AG04450 (cell line): ENCODE measurements at places on chromosomes 7 and 10.

DNA sequence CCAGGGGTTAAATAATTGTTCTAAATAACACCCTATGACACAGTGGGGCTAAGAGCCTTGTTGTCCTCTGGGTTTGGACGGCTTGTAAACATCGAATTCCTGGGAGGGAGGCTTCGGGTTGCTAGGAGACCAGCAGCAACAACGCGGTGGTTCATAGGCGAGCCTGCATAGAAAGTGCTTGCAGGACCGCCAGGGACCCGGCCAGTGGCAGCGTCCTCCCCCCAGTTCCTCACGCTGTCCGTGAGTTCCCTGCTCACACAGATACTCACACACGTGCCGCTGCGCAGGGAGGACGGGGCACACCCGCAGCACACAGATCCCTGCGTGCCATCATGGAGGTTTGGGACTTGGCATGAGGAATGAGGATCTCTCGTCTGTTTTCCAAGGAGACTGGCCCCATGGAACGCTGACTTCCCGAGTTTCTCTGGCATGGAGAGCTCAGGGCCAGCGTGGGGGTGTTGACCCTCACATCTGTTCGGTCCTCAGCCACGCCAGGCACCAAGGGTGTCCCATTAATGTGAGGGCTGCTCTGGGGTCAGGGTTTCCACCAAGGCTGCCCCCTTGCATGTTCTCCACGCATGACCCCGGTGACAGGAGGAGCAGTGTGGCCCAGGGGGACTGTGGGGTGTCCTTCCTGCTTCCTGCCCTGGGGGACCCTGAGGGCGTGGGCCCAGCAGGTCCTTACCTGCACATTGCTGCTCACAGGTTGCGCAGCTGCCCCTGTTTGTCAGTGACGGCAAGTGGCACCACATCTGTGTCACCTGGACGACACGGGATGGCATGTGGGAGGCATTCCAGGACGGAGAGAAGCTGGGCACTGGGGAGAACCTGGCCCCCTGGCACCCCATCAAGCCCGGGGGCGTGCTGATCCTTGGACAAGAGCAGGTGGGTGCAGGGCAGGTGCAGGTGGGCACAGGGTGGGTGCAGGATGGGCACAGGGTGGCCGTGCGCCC, 9.7 kb downstream of the NPTX2 start:
- no peak for DNase-seq

DNA sequence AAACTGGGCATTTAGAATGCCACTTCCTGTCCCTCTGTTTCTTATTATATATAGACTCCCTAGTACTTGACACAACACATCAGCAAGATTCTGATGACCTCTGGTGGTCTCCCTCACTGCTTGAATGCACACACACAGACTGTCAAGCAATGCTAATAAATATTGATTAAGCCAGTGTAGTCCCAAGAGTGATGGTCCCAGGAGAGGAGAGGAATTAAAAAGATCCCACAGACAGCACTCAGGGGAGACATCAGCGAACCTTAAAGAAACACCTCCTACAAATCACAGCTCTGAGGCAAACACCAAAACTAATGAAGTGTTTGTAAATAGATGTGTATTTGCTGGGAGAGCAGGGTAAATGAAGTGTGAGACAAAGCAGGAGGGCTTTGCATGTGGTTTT, 1291.2 kb downstream of the XPNPEP1 start:
- no peak for DNase-seq

- no peak for DNase-seq
Measured at GRCh38 chr7:144784943-144785342, 50.9 kb downstream of the TPK1 start.

GRCh38 chr7:140284062-140284461, 107.3 kb upstream of the KDM7A start:
- no peak for DNase-seq

DNA sequence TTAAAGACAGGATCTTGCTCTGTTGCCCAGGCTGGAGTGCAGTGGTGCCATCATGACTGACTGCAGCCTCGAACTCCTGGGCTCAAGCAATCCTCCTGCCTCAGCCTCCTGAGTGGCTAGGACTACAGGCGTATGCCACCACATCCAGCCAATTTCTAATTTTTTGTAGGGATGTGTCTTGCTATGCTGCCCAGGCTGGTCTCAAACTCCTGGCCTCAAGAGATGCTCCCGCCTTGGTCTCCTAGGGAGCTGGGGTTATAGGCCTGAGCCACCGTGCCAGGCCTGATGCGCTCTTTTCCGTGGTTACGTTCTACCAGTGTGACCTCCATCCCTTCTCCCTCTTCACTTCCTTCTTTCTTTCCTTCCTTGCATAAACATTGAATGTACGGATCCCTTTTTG, 34.2 kb upstream of the IL15RA start:
- DNase-seq, result no peak

DNA sequence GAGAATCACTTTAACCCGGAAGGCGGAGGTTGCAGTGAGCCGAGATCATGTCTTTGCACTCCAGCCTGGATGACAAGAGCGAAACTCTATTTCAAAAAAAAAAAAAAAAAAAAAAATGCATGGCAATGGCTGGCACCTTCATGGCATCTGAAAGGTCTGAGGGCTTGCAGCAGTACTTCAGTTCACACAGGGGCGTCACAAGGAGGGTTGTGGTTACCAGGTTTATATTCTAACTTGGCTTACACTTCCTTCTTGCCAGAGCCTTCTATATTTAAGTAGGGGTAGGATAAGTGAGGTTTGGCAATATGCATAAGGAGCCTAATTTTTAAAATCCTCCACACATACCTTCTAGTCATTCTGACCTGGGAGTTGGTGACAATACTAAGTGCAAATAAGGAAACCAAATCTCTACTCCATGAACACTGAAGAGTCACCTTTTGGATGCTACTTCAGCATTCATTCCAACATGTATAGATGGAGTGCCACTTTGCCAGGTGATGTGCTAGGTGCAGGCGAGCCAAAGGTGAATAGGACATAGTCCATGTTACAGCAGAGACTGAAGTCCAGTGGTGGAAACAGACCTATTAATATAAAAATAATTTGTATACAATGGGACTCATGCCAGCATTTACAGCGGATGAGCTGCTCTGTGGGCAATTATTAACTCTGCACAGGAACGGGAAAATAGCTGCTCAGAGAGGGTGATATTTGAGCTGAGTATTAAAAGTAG, 57.8 kb upstream of the PDCD4 start:
- DNase-seq, result no peak

DNA sequence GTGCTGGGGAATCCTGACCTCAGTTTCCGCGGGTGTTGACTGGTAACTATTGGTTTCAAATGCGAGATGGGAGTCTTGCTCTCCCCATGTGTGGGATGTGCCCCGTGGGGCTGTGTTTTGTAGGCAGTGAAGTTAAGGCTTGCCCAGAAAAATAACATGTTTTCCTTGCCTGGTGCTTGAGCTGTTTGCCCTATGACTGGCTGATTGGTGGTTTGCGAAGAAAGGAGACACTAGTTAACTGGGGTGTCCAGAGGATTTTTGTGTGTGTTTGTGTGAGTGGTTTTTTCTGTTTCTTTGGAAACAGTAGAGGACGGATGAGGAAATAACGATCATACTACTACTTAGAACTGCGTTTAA, 61.9 kb downstream of the CREB5 start:
- DNase-seq, result no peak

GRCh38 chr7:5779141-5779540, 2.3 kb downstream of the RNF216 start:
- DNase-seq, result no peak

DNA sequence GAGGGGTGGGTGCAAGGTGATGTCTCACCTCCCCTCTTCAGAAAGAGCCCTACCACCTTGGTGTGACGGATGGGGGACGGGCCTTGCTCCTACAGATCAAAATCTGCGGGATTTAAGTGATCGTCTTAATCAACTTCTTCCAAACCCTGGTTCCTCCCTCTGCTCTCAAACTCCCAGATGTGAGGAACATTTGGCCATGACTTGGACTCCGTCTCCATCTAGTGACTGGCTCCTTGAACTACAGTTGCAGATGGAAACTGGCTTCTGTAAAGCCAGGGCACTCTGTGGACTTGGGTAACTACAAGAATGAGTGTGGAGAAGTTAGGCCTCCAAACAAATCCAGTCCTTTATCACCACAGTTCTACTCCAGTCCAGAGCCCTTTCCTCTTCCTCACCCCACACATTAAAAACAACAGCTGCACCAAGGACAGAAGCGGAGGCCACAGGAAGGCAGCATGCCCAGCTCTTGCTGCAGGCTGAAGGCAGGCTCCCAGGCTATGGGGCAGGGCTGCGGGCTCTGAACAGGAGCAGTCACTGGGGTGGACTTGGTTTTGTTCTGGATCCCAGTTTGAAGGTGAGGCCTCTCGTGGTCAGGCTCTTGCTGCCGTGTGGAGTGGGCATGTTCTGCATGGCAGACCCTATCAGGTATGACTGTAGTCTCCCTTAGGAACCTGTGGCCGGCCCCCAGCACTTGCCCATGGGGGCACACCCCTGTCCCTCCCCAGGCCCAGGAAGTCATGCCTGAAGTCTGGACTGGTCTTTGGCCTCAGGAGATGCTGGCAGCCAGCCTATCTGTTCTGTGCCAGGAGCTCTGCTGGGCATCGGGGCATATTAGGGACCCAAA, 79.4 kb downstream of the VWC2 start:
- no peak for DNase-seq

- no peak for DNase-seq
Measured at GRCh38 chr10:132739225-132739613, 46.7 kb downstream of the NKX6-2 start.

DNA sequence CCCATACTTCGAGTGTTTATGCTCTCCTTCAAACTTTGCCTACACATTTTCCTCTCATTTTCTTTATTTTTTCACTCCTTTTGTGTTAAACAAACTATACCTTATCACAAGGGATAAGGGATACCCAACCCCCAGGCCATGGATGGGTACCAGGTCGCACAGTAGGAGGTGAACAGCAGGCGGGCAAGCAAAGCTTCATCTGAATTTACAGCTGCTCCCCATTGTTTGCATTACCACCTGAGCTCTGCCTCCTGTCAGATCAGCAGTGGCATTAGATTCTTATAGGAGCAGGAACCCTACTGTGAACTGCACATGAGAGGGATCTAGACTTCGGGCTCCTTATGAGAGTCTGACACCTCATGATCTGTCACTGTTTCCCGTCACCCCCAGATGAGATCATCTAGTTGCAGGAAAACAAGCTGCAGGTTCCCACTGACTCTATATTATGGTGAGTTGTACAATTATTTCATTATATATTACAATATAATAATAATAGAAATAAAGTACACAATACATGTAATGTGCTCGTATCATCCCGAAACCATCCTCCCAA, 28.5 kb downstream of the ZC3HC1 start:
- DNase-seq, result no peak

DNA sequence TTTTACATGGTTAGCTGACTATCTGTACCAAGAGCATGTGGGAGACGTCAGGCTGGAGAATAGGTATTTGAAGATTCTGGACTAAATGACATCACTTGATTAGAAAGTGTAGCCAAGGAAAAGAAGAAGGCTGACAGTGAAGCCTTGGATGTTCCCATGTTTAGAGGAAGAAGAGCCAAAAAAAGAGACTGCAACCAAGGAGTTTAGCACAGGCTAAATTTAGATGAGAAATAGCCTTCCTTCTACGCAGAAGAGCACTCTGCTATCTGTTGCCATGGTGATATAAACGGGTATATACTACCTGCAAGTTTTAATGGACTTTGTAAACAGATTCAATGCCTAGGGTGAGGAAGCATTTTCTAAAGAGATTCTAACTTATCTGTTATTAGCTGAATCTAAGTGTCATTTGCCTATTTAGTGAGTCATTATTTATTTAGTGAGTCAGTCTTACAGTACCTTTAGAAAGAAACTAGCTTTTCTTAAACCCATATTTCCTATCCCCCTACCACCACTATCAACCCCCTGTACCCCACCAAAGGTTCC, 69.8 kb downstream of the CDK6 start:
- DNase-seq, result no peak

- DNase-seq, result no peak
Measured at GRCh38 chr7:100860702-100861615, 6.2 kb upstream of the TRIP6 start.

DNA sequence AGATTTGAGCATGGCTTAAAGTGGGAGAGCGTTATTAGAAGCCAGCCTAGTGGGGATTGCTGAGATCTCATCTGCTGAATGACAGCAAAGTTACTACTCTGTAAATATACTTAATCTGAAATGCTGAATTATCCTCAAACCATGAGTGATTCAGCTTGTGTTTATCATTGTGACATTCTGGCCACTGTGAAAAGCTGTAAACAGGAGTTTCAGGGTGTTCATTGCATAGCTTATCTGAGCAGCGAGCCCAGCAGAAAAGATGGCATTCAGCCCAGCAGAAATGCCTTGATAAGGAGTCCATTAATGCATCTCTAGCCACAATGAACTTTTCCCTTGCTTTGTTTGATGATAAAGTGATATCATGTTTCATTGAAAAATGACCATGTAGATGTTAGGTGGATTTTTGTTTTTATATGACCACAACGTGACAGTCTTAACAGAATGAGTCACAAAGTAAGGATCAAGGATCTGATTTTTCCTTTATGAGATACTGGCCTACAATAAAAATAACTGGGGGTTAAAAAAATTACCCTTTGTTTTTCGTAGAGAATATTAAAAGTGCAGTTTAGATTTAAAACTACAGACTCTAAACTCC, 7.8 kb downstream of the TES start:
- peak; percentile 85 for DNase-seq

DNA sequence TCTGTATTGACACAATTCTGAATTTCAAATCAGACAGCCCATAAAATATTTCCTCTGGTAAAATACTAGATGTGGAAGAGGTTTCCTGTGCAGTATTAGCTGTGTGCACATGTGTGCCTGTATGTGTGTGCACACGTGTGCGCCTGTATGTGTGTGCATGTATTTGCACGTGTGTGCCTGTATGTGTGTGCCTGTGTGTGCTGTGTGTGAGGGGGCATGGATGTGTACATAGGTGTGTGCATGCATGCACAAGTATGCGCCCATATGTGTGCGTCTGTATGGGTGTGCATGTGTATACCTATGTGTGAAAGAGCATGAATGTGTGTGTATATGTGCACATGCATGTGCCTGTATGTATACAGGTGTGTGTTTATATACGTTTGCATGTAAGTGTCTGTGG, 191.4 kb downstream of the KLF6 start:
- no peak for DNase-seq

- DNase-seq, result no peak
Measured at GRCh38 chr10:92699518-92700381, 10.0 kb downstream of the HHEX start.

GRCh38 chr7:12257582-12257981, 46.5 kb downstream of the TMEM106B start:
- DNase-seq, result no peak

DNA sequence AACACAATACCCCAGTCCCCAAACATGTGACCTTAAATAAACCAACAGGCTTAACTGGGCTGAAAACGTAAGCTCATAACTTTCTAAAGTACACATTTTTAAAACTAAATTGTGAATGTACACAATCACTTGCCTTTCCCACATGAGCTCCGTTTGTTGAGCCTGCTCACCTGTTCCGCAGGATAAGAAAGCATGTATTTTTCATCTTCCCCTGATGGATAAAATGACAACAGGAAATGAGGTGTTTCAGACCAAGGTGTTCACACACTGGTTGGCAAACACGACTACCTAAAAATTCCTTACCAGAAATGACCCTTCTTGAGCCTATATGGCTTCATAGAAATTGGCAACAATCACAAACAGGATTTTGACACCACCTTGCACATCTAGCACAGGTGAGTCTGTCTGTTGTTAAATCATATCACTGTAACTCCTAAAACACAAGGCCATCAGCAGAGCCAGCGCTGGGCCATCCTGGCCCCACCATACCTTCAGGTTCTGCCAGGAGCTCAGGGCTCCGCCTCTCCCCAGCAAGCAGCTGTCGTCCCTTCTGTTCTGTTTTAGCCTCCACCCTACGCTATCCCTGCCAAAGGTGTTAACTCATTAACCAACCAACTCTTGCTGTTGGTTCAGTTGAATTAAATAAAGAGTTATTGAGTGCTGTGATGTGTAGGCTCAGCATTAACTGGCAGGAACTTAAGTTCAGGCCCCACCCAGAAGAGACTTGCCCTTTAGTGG, 73.6 kb upstream of the RNF32 start:
- DNase-seq, result no peak
